ELR (cell line): ENCODE measurements at places on chromosomes 2 and 18.

- DNase-seq, result no peak
Observed at GRCh38 chr18:60100778-60101177, 201.0 kb downstream of the PMAIP1 start.

DNA sequence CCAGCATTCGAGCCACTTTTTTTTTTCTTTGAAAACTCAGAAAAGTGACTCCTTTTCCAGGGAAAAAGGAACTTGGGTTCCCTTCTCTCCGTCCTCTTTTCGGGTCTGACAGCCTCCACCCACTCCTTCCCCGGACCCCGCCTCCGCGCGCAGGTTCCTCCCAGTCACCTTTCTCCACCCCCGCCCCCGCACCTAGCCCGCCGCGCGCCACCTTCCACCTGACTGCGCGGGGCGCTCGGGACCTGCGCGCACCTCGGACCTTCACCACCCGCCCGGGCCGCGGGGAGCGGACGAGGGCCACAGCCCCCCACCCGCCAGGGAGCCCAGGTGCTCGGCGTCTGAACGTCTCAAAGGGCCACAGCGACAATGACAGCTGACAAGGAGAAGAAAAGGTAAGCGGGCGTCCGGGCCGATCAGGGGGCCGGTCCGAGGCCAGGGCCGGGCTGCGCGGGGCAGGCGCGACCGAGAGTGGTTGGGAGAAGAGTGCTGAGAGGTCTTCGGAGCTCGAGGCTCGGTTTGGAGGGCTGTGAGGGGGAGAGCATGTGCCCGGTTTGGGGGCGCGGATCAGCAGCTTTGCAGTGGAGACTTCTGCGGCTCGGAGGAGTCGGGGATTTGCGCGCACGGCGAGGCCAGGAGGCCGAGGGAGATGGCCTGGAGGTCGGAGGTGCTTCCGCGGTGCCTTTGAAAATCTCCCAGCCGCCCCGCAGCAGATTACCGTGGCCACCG lies 502 bp downstream of the EPAS1 start:
- DNase-seq, result peak; percentile 55

GRCh38 chr18:27712066-27712465 lies 464.9 kb downstream of the CDH2 start:
- no peak for DNase-seq

- DNase-seq, result no peak
Observed at GRCh38 chr2:32926708-32927084, 20.1 kb upstream of the LTBP1 start.

GRCh38 chr18:28637897-28638296 lies 461.0 kb upstream of the CDH2 start:
- peak; percentile 11 for DNase-seq

DNA sequence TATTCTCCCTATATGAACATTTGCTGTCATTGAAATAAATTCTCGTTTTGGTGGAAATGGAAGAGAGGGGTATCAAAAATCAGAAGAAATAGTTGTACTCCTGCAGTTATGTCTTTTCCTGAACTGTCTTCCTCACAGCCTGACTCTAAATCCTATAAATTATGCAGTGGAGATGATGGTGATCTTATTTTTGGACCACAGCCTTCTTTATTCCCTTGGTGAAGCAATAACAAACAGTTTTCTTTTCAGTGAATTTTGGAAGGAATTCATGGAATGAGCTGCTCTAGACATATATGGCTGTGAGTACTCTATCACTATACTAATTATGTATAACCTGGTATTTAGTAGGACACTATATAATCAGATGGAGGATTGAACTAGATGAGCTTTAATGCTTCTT lies 1.7 kb upstream of the SLC25A12 start:
- DNase-seq, result no peak

DNA sequence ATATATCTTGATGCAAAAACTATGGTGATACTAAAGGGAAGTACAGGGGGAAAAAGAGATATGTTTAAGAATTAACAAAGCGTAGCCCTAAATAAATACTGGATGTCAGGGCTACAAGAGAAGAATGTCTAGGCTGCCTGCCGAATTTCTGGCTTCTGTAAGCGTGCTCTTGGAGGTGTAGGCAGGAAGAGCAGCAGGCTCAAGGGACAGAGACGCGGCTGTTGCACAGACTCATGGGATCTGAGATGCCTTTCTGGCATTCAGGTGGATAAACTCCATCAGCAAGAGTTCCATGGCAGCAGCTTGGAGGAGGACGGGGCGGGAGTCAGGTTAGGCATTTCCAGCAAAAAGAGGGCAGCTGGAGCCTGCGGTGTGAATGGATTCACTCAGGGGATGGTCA lies 123.2 kb upstream of the TWIST2 start:
- no peak for DNase-seq

DNA sequence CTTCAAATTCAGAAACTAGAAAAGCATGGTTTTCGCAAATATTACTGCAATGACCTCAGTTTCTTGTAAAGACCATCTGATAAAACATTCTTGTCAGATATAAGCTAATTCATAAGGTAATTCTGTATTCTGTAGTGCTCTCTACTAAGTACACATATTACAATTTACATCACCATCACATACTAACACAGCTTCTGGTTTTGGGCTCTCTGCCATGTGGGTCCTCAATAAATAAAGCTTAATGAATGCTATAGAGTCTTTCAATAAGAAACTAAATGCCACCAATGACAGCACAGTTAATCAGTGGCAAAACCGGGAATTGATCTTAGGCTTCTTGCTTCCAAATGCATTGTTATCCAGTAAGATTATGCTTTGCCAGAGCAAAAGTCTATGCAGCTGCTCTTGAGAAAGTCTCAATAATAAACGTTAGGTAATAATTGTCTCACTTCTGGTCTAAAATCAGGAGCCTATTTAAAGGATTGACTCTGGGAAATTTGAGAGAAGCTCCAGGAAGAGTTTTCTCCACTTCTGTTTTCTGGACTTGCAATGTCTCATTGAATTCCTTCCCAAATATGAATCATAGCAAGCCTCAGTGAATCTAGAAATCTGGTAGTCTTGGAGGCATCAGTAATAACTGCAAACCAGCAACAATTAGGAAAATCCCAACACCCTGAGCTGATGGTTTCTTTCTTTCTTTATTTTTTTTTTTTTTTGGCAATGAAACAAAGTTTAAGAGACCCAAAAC lies 67.9 kb upstream of the RAPGEF4 start:
- peak; percentile 42 for DNase-seq

- no peak for DNase-seq
Observed at GRCh38 chr2:129744649-129745048, 234.8 kb upstream of the RAB6C start.

GRCh38 chr2:221465776-221466175 lies 106.3 kb downstream of the EPHA4 start:
- DNase-seq, result no peak

- no peak for DNase-seq
Observed at GRCh38 chr18:44673256-44673880, 7.3 kb upstream of the SETBP1 start.

DNA sequence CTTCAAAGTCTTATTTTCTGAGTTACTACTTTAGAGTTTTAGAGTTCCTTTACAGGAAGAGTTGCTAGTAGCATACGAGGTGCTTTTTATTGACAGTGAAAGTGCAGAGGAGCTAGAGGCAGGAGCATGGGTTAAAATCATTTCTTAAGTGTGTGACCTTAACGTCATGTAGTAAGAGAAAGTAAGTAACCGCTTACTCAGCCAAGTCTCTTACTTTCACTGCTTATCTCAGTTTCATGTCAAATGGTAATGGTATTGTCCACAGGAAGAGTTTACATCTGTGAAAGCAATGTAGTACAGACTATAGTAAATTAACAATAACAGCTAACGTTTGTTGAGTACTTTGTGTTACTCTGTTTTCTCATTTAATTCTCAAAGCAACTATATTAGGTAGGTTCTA lies 12.6 kb downstream of the NDUFAF7 start:
- DNase-seq, result no peak

- DNase-seq, result no peak
Observed at GRCh38 chr18:70523035-70523791, 234.4 kb downstream of the SOCS6 start.

DNA sequence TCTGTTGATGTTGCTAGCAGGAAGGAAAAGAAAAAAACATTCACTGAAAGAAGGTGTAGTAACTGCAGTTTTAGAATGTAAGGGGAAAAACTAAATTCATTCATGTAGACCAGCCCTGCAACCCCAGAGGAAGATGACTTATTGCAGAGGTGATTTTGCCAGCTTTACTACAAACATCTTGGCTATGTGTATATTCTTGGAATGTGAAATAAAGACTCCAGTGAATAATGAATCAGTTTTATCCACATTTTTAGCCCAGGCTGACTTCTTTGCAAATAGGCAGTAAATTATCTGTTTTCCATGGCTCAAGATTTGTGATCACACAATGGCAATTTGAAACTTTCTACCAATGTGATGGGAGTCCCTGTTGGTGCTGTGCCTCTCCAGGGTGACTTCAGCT lies 206.1 kb upstream of the SETBP1 start:
- no peak for DNase-seq

DNA sequence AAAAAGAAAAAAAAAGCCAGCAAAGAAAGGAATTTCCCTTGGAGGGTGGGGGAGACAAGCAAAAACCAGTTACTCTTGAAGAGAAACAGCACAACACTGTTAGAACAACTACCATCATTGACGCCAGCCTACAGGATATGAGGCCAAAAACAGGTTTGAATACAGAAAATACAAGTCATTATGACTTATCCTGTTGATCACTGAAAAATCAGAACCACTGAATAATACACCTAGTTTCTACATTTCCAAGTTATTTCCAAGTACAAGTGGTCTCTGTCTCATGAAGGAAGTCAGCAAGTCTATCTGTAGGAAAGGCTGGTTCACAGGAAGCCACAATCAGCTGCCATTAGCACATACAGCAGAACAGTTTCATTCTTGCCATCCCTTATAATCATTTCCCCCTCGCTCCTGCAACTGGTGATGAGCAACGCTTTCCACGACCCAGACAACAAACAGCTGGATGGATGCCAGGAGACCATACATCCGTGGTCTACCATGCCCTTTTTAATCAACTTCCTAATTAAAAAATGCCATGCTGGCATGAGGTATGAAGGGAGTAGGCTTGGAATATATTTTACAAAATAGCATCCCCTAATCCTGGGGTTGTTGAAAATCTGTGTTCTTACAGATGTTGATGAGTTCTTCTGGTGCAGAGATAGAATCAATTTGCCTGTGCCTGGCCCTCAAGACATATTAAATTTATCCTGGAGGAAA lies 10.4 kb downstream of the MYT1L start:
- no peak for DNase-seq

DNA sequence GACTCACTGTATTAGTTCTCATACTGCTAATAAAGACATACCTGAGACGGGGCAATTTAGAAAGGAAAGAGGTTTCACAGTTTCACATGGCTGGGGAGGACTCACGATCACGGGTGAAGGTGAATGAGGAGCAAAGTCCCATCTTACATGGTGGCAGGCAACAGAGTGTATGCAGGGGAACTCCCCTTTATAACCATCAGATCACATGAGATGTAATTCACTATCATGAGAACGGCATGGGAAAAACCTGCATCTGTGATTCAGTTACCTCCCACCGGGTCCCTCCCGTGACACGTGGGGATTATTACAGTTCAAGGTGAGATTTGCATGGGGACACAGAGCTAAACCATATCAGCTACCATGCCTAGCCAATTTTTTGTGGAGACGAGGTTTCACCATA lies 168.2 kb downstream of the NEDD4L start:
- DNase-seq, result no peak

DNA sequence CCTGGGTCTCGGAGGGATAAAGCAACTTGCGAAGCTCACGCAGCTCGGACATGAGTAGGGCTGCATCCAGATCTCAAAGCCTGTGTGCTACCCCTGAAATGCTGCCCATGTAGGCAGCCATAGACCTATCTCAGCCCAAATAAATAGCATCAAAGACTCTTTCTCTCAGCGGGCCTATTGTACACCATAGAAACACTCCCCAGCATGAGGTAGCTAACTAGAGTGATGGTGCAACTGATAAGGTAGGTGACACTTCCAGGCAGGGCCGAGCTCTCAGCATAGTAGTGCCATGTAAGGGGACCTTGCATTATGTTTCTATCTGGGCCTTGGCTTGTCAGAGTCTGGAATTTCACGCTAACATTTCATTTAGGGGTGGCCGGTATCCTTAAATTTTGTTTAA lies 52.4 kb downstream of the RABL2A start:
- no peak for DNase-seq

DNA sequence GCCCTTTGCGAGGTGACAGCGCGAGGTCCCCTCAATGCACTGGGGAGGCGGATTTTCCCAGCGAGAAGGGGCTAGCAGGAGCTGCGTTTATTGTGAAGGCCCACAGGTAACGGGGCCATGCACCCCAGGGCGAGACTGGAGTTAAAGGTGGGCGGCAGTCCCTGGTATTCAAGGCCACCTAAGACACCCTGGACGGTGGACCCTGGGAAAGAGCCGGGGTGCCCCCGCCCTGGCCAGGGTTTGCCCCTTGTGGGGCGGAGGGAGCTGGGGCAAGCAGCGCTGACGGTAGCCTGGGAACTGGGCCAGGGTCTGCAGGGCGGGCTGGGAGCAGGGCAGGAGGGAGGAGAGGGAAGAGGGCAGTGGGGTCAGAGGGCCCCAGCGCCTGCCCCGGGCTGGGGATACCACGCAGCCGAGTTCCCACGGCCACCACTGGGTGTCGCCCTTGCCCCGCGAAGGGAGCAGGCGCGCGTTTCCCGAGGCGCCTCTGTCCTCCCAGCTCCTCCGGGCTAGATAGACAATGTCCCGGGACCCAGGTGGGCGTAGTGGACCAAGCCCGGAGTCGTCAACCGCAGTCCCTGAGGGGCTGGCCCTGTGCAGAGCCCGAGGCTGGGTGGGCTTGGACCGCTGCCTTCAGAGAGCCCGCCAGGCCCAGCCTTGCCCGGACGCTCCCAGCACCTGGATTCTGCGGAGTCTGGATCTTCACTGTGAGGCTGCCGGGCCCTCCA lies 80.2 kb downstream of the SMAD4 start:
- DNase-seq, result peak; percentile 52

DNA sequence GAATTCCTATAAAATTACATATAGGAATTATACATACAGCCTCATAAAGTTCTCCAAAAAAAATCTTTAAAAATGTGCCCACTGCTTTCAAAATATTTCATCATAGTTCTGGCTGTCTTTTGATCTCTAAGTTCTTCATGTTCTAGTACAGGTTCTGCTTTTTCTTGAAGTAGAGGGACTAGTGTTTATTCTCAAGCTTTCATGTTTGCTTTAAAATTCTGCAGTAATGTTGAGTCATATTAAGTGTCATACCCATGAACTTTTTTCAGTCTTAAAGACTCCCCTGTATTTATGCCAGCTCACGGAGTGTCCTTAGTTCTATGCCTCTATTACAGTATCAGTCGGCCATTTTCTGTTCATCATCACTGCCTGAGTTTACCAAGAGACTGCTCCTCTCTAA lies 54.8 kb upstream of the CCDC141 start:
- peak; percentile 82 for DNase-seq

DNA sequence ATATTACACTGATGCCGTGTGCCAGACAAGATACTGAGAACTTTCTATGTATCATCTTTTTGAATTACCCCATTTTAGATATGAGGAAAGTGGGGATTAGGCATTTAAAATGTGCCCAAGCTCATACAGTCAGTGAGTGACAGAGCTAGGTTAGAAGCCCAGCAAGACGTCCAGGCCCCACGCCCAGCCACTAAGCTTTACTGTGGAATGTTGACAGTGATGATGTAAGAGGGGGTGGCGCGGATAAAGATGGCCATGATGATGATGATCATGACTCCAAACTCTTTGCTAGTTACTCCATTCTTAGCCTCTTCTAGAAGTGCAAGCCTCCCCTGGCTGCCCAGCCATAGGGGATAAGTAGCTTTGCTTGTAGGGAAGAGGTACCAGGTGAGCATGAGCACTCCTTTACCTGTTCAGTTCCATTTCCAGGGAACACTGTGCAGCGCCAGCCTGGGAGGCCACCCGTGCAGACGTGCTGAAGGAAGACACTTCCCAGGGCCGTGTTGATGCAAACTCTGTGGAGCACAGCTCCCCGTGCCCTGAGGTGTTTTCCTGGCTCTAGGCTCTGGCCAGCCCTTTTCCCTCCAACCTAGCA lies 65.5 kb downstream of the BCL2L11 start:
- DNase-seq, result no peak

GRCh38 chr2:127642706-127643438 lies 3.1 kb upstream of the GPR17 start:
- no peak for DNase-seq
